Colonic mucosa (tissue), 4 donors: ENCODE measurements at places on chromosomes 5 and 9. TPM values are rescaled to one million over a fixed set of nuclear protein-coding genes. Genes with fewer than 3 reads are reported as not detected.

GRCh38 chr9:128246471-128246870 is 29.3 kb downstream of the GOLGA2 start:
- DNase-seq, result no peak

- no peak for DNase-seq
Observed at GRCh38 chr5:113169720-113170119, 193.1 kb downstream of the DCP2 start.

GRCh38 chr5:147017621-147018020 is 139.1 kb upstream of the PPP2R2B start:
- no peak for DNase-seq

The IL13 gene
- total RNA-seq, result not detected
